ENCODE measurements at places on chromosomes 3 and 15.

GRCh38 chr15:87761736-87762509, 494.6 kb downstream of the NTRK3 start:
- no peak for DNase-seq

GRCh38 chr3:195405651-195406050, 37.2 kb downstream of the ACAP2 start:
- DNase-seq = no peak

- DNase-seq = no peak
These were observed 265.7 kb downstream of the XXYLT1 start for GRCh38 chr3:195005251-195005620.

GRCh38 chr3:21944251-21944650, 193.2 kb upstream of the ZNF385D start:
- no peak for DNase-seq

DNA sequence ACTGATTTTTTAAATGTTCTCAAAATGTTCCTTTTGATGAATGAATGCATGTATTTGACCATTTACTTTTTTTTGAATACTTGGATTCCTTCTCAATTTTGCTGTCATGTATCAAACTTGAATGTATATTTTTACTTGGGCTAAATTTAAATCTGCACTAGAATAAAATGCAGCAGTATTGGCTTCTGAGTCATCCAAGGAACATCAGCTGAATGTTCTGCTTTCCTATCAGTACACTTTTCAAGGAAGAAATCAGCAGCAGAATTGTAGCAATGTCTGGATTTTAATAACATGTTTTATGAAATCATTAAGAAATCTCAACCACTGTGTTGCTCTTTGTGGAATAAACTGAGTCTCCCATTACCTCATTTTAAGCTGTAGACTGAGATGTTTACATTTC, 57.0 kb upstream of the COL6A6 start:
- no peak for DNase-seq

DNA sequence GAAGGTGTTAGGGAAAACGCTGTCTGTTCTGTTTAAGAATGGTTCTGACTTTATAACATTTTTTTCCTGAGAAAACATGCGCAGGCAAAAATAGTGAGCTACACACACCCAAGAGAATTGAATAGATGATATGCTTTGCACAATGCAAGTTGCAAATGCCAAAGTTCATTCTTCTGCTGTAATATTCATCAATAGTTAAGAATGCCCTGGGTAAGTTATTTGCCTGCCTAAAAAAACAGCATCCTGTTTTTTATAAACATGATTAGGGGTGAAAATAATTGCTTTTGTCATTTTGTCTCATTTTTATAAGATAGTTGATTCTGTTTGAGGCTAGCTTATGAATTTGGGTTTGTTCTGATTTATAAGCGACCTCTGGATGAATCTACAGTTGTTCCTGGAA, 99.4 kb downstream of the DTWD1 start:
- no peak for DNase-seq

DNA sequence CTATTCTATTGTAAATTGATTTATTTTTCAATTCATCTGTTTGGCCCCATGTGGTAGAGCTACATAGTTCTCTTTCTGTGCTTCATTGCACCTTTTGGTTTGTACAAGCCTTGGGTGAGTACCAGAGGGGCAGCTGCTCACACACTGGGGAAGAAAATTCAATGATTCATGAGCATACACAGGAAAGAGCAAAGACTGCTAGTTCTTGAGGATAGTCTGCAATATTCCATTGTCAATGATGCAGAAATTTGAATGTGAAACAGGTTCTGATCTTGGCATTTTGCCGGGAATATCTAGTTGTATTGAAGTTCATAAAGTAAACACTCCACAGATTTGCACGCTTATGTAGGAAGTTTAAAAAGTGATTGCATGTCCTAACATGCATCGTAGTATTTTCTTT, 304.6 kb downstream of the NAALADL2 start:
- DNase-seq = peak; percentile 28

GRCh38 chr3:18351823-18352744, 73.1 kb downstream of the SATB1 start:
- no peak for DNase-seq

- no peak for DNase-seq
These were observed 513.9 kb upstream of the NR2F2 start for GRCh38 chr15:95816591-95816990.

DNA sequence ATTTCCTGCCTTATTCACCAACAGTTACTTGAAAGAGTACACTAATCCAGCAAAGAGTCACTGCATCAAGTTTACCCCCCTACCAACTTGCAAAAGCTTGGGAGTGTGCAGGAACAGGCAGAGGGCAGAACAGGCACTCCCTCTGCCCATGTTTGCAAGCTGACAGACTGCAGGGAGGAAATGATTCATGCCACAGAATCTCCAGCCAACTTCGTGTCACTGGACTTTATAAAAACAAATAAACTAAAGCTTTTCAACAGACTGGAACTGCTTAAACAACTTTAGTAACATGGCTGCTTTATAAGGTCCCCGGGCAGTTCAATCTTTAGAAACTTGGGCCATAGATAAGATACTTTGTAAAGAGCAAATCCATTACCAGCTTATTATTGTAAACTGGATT, 129.5 kb downstream of the THRB start:
- no peak for DNase-seq

GRCh38 chr3:124273651-124274050, 281.7 kb upstream of the ROPN1 start:
- no peak for DNase-seq

DNA sequence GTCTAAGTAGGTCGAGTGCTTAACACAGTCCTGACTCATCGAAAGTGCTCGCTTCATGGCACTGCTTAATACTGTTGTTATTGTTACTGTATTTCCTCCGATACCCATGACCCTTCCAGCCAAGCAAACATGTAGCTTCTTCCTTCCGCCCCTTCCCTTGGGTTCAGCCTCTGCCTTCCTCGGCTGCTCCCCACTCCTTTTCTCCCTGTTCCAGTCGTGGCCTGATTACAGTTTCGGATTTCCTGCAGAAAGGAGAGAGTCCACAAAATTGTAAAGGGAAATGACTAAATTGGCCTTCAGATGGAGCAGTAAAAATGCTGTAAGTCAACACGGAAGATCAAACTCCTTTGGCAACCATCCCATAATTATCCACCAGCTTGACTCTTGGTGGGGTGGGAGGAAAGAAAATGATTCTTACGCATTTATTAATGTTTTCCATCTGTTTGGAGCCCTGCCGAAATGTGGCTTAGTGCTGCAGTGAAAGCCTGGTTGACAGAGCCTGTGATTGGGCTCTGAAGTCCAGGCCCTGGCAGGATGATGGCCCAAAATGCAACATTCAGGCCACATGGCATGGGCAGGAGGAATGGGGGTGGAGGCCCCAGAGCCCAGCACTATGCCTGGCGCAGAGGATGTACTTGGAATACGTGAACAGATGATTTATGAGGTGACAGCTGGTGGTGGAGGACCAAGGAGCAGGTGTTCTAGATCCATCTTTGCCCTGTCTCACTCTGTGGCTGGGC, 37.6 kb downstream of the FAM3D start:
- no peak for DNase-seq

DNA sequence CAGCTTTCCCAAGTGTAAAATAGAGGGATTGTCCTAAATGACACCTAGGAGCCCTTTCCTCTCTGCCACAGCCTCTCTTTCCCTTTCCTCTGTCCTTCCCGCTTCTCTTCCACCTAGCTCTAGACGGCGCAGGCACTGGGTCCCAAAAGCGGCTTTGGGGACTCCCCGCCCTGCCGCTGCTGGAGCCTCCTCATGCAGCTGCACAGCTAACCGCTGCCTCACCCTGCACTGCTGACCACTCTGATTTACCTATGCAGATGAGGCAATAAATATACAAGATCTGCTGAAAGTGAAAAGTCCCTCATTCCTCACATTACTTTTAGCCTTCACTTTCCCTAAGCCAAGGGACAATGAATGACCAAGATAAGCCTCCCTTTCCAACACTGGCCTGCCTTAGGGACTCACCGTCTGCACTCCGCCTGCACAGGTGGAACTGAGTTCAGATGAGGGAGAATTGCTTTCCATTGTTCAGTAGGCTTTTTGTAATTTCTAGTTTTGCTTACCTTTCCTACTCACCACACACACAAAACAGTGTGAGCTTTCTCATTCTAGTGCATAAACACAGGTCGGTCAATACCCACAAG, 197.5 kb upstream of the BCL6 start:
- no peak for DNase-seq

DNA sequence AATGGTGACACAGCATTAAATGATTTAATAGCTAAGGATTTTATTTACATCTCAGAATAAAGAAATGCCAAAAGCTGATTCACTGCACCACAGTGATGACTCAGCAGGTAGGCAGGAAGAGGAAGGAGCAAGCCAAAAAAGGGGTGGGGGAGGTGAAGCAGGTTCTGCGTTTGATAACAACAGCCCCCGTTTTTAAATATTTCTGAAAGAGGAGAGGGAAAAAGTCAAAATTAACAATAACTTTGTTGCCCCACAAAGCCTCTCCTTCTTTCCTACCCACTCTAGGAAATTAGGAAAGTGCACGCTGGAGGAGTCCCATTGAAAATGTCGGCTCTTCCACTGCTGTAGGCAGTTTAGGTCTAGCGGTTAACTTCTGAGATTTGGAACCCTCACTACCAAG, 9.9 kb upstream of the CCDC54 start:
- no peak for DNase-seq

GRCh38 chr3:194318511-194319161, 32.5 kb downstream of the CPN2 start:
- DNase-seq = no peak

DNA sequence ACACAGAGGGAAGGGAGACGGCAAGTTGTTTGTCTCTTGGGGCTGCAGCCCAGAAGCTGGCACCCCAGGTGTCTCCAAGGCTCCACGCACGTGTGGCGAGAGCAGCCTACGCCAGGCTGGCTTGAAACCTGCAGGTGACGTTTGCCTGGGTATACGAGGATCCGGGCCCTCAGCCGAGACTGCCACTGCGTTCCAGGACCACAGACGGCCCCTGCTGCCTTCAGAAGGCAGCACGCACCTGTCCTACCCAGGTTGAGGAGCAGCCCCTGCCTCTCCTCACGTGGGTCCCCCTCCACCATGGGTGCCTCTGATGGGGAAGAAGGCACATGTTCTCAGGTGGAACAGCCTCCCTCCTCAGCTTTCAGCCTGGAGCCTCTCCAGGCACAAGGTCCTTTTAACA, 75.3 kb upstream of the PRR20G start:
- DNase-seq = no peak

GRCh38 chr3:23797491-23797890, 8.3 kb upstream of the UBE2E1 start:
- DNase-seq = no peak

GRCh38 chr15:28246605-28247004, 75.4 kb downstream of the HERC2 start:
- DNase-seq = no peak

- DNase-seq = no peak
These were observed 31.8 kb downstream of the IQGAP1 start for GRCh38 chr15:90419738-90420406.

- no peak for DNase-seq
These were observed 204.7 kb upstream of the MCTP2 start for GRCh38 chr15:94026458-94027304.

- no peak for DNase-seq
These were observed 211.1 kb upstream of the ADAMTS9 start for GRCh38 chr3:64898941-64899340.

DNA sequence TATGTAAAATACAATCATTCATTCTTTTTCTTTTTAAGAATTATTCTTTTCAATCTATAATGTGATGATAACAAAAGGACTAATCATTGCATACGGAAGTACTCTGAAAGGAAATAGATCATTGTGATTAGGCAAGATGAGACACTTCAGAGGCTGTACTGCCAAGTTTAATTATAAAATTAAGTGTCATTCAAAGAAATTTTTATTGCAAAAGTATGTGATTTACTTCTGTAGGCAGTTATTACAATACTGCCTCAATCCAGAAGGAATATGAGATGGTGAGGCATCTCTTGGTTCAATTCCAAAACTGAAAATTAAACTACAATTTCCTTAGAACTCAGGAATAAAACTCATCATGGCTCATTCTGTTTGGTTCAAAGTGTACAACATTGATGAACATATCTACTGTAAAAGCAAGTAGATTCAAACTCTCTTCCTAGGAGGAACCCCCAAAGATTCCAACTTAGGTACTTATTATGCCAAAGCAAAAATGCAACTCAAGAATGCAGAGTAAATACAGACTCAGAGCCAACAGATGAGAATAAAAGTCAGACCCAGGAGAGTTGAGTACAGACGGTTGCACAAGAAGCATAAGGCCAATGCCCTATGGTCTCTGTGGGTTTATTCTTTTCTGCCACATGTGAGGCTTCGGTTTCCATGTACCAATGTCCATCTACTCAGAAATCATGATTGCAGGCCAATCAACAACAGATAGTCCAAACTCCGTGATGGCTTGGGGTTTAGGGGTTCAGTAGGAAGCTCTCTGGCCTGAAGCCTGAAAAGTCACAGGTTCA, 118.5 kb upstream of the WNT5A start:
- no peak for DNase-seq

GRCh38 chr3:56251343-56251945, 216.8 kb downstream of the ERC2 start:
- DNase-seq = no peak

- DNase-seq = no peak
These were observed 123.5 kb downstream of the RPLP1 start for GRCh38 chr15:69576035-69576526.

DNA sequence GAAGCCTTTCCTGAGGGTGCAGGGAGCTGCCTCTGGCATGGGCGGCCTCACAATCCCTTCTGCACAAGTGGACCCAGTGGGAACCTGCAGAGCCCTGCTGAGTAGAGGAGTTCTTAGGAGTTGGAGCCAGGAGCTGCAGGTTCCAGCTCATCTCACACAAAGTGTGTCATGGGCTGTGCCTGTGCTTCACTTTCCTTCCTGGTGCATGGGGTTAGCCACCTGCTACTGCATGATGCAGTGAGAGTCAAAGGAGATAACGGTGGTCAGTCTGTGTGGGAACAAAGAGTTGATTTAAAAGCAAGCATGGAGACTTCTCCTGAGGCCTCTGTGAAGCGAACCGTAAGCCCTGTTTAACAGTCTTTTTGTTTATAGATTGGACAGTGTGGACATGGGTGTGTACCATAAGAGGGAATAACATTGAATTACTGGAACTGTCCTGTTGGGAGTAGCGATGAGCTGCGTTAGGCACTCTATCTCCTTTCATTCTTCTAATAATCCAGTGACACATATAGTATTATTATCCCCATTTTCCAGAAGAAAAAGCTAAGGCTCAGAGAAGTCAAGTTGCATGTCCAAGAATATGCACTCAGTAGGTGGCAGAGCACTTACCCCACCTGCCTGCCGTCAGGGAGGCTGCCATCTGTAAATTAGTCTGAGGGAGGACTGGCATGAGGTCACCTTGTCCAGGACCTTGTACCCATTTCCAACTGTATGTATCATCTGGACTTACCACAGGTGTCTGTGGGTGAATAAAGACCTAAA, 68.7 kb upstream of the PRR23C start:
- DNase-seq = no peak

Data from NCI-H1417 treated with DMSO at 0.1 percent for 48 hours (cell line).